ENCODE measurements at places on chromosomes 4 and X.

DNA sequence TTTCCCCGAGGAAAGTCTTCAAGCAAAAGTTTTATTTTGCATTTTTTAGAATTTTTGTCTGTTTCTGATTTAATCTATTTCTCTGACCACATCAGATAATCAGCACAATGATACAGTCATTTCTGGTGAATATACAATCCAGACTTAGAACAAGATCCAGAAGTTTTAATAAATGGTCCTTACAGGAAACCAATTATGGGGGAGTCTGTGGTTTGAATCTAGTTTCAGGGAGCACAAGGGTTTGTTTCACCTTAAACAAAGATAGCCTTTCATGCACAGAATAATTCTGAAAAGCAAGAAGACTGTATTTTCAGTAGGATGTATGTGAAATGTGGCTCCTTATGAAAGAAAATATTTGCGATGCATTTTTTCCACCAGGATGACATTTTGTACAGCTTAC lies 158.5 kb upstream of the ARSJ start:
- no peak for DNase-seq

GRCh38 chr4:99947608-99948007 lies 1.2 kb upstream of the DNAJB14 start:
- peak; percentile 16 for DNase-seq

GRCh38 chr4:102641793-102642192 lies 119.0 kb downstream of the MANBA start:
- DNase-seq, result no peak

DNA sequence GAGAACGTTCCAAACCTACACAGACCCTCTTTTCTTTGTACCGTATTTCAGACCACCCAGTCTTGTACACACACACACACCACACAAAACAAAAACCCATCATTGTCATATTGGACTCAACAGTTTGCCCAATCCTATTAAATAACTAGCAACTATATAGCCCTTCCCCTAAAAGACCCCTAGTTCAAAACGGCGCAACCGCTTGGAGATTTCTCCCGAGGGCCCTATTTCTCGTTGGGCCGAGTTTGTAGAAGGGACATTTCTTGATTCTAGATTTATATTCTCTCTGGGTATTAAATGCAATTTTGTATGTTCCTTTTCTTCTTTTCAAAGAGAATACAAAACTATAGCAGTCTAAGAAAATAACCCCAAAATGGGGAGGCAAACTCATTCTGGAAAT lies 547 bp upstream of the PDGFRA start:
- no peak for DNase-seq

- DNase-seq, result no peak
These were observed 56.6 kb upstream of the MAB21L2 start for GRCh38 chr4:150525321-150525868.

DNA sequence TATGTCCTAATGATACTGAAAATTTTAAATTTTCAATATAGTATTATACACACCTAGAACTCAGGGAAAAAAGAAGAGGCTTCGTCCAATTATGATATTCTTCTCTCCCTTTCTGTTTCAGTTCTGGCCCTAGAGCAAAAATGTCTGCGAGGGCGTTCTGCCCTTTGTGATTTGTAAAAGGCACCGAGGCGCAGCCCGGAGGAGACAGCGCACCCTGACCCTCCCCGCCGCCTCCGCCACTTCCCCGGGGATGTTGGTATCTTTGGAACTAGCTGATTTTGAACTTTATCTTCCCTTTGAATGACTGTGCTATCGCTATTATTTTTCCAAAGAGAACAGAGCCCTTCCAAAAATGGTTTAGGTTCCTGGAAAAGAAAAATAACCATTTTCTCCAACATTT lies 173.2 kb upstream of the FAM9B start:
- DNase-seq, result peak; percentile 5

- DNase-seq, result peak; percentile 91
These were observed 14.4 kb upstream of the CXCL8 start for GRCh38 chr4:73725985-73726384.
